ENCODE measurements at places on chromosomes 13 and 19. TPM values are rescaled to one million over a fixed set of nuclear protein-coding genes. Genes with fewer than 3 reads are reported as not detected.

The KIR2DL4 gene
- total RNA-seq, result not detected

The LILRB5 gene
- 12.0 TPM for total RNA-seq

The PLK5 gene
- total RNA-seq, result not detected

The KPNA3 gene
- 42.6 TPM for total RNA-seq

The MAG gene
- not detected for total RNA-seq

The CNN1 gene
- 1,586 TPM for total RNA-seq

GRCh38 chr19:1177322-1178114, 3.5 kb upstream of the SBNO2 start:
- peak; percentile 81 for DNase-seq

GRCh38 chr19:14699641-14700040, 9.8 kb downstream of the ZNF333 start:
- DNase-seq, result no peak

DNA sequence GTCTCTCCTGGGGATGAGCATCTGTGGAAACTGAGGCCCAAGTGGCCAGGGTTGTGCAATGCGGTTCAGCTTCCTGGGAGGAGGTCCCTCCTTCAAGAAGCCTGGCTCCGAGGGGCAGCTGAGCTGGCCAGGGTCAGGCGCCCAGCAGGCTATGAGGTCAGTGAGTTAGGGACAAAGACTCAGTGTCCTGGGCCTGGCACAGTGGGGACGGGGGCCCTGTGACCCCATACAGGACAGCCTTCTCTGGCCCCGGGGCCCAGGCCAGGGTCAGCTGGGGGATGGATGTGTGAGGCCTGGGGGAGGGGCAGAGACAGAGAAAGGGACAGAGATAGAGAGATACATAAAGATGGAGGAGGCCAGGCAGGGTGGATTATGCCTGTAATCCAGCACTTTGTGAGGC, 3.0 kb upstream of the IL12RB1 start:
- DNase-seq, result no peak

GRCh38 chr13:34070006-34070405, 252.1 kb downstream of the RFC3 start:
- no peak for DNase-seq

GRCh38 chr13:39091586-39091985, 53.3 kb downstream of the NHLRC3 start:
- no peak for DNase-seq

GRCh38 chr19:36709423-36709822, 22.0 kb downstream of the ZNF567 start:
- DNase-seq, result no peak

DNA sequence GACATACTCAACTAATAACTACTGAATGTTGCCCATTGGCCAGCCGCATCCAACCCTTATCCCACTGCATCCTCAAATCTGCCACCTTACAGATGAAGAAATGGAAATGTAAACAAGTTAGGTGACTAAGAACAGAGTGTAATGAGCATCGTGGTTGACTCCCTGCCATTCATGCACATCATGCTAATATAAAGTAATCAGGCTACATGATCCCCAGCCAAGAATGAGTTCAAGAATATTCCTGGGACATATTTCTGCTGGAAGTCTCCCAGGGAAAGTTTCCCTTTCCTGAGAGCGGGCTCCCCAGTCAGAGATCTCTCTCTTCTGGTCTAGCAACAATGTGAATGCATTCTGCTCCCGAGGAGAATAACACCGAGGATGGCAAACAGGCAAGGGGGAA, 55.9 kb upstream of the SERP2 start:
- no peak for DNase-seq

- DNase-seq, result no peak
Observed at GRCh38 chr19:55096061-55096701, 20.5 kb downstream of the EPS8L1 start.

DNA sequence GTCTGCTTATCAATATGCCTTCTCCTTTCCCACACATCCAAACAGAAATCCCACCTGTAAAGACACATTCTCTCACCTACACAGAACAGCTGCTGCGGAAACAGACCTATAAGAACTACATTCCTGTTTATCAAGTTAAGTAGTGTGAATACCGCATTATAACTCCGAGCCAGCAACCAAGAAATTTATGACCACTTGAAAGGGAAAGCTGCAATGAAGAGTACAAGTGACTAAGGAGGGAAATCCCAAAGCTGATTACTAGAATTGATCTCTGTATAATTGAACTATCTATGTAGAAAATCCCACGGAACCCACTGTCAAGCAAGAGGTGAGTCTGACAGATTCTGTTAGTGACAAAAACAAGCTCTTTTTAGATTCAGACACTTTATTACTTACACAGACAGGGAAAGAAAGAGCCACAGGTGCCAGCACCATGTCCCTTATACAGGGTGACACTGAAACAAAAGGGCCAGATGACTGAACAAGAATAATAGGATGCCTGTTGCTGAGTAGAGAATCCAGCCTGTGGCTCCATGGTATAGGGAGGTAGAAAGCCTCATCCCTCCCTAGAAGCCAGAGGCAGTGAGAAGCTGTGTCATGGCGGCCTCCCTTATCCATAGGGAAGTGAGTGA, 1.6 kb upstream of the IGFL4 start:
- DNase-seq, result no peak

GRCh38 chr19:5994405-5995165, 16.6 kb upstream of the RANBP3 start:
- no peak for DNase-seq

Data from sigmoid colon (tissue), 7 donors.